ENCODE measurements at places on chromosomes 3 and 15.

- no peak for DNase-seq
Observed at GRCh38 chr3:167110901-167111300, 269.2 kb downstream of the ZBBX start.

DNA sequence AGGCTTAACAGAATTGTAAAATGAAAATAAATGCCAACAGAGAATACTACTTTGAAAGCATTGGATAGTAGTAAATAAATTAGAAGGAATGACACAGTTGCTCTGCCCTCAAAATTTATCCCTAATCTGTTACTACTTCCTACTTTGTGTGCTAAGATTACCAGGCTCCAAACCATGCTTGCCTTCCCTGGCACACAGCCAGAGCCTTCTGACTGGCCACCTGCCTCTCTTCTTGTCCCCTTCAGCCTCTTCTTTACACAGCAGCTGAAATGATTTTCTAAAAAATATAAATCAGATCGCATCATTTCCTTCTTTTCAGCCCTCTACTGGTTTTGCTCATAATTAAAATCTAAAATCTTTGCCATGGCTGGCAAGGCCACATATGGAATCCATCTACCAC, 334.1 kb downstream of the FHIT start:
- DNase-seq: no peak

GRCh38 chr3:125383744-125384143, 8.6 kb upstream of the ZNF148 start:
- no peak for DNase-seq

DNA sequence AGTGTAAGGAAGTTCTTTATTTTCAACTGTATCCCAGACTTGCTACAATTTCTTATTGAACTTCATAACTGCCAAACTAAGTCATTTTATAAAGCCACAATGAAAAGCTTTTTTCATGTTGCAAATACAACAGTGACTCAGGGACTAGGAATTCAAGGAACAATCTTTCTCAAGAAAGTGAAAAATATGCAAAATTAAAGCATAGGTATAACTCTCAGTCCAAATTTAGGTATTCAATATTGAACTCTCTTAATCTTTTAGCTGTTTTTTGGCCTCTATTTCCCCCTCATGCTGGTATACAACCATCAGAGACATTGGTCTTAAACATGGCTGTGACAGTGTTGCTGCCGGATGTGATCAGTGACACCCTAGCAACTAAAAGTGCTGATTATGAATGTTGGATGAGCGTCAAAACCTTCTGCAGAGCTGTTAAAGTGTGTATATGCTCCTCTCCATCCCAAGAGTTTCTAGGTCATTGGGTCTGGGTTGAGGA, 476.9 kb downstream of the ZNF385D start:
- DNase-seq: no peak

DNA sequence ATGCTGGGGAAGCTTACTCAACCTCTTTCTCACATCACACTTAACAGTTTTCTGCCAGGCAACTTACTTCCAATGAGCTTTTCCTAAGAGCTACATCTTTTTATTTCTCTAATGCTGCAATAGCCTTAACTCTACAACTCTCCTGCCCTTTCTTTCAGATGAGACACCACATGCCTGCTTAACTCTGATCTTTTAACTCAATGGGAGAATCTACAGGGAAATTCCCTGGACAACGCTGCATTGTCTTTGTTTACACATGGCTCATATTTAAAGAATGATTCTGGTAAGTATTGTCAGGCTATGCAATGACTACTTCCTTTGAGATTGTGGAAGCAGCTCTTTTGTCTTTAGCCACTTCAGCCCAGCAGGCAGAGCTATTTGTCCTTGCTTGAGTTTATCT, 353.1 kb upstream of the BCHE start:
- DNase-seq: no peak

DNA sequence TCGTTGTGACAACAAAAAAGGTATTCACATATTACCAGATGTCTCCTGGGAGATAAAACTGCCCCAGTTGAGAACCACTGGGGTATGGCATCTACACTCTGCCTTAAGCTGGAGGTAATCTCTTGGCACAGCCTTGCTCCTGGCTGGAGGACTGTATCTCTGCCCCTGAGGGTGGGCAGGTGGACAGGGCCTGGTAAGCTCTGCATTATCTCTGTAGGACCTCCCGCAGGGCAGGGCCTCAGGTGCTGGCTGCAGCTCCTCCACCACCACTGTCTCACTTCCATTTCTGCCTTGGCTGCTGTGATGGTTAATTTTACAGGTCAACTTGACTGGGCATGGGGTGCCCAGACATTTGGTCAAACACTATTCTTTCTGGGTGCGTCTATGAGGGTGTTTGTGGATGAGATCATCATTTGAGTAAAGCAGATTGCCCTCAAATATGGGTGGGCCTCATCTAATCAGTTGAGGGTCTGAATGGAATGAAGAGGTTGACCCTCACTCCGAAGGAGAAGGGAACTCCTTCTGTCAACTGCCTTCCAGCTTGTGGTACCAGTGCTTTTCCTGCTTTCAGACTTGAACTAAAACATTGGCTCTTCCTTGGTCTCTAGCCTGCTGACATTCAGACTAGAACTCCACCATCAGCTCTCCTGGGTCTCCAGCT, 9.8 kb upstream of the RHCG start:
- DNase-seq: no peak

- no peak for DNase-seq
Observed at GRCh38 chr3:108493862-108494261, 16.5 kb downstream of the MYH15 start.

GRCh38 chr15:66701422-66702034, 508 bp upstream of the SMAD6 start:
- no peak for DNase-seq

GRCh38 chr15:68650901-68651709, 72.3 kb downstream of the CORO2B start:
- DNase-seq: no peak

DNA sequence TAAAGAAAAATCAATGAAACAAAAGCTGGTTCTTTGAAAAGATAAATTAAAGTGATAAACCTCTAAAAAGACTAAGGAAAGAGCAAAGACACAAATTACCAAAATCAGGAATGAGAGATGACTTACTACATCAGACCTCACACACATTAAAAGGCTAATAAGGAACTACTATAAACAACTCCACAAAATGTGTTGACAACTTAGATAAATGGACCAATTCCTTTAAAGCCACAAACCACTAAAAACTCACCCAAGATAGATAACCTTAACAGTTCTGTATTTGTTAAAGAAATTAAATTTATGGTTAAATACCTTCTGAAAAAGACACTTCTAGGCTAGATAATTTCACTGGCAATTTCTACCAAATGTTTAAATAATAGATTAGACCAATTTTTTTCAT, 170.4 kb downstream of the SMAD6 start:
- no peak for DNase-seq

GRCh38 chr3:69088063-69088462, 3.3 kb downstream of the ARL6IP5 start:
- DNase-seq: no peak

GRCh38 chr3:172635588-172635987, 75.3 kb downstream of the NCEH1 start:
- DNase-seq: no peak

Measured in stimulated activated CD8-positive, alpha-beta memory T cell treated with anti-CD3 and anti-CD28 coated beads, Interleukin-7, amount 100 ng/mL, for 1 hour (primary cell).